ENCODE measurements at places on chromosomes 6 and 20.
A peak's percentile ranks its signal among the peaks of the same experiment; 100 is the strongest.

DNA sequence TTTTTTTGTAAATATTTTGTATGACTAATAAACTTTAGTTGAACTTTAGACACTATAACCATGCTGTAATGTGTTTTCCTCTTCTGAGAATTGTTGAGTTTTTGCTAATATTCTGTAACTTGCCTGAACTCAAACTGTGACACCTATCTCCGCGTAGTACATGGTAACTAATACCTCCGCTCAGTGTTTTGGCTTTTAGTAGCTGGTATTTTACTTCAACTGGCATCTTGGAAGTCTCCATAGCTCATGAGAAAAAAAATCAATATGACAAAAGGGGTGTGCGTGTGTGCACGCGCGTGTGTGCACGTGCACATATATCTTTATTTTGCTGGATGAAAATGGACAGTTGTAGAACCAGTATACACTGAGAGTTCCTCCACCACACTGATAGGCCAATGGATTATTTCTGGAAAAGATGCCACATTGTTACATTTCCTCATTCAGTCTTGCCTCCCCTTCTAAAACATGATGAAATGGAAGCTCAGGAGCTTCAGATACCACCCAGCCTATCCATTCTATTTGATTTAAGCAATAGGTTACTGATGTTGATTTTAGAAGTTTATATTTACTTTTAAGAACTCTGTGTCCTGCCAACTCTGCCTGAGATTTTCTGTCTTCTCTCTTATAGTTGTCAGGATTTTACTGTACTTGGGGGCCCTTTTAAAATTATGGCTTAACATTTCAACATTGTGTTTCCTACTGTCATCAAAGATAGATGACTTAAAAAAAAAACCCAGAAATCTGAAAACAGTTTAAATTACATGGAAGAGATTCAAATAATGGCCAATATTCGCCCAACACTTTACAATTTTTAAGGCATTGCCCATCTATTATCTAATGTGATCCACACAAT, 16.3 kb upstream of the ADGRG6 start:
- no peak for DNase-seq

DNA sequence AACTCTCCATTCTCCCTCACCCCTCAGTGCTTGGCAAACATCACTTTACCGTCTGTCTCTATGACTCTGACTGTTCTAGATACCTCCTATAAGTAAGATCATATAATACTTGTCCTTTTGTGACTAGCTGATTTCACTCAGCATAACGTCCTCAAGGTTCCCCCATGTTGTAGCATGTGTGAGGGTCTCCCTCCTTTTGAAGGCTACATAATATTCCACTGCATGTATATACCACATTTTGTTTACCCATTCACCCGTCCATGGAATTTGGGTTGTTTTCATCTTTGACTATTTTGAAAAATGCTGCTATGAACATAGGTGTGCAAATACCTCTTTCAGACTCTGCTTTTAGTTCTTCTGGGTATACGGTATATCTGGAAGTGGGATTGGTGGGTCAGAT, 28.3 kb downstream of the CTCFL start:
- no peak for DNase-seq

DNA sequence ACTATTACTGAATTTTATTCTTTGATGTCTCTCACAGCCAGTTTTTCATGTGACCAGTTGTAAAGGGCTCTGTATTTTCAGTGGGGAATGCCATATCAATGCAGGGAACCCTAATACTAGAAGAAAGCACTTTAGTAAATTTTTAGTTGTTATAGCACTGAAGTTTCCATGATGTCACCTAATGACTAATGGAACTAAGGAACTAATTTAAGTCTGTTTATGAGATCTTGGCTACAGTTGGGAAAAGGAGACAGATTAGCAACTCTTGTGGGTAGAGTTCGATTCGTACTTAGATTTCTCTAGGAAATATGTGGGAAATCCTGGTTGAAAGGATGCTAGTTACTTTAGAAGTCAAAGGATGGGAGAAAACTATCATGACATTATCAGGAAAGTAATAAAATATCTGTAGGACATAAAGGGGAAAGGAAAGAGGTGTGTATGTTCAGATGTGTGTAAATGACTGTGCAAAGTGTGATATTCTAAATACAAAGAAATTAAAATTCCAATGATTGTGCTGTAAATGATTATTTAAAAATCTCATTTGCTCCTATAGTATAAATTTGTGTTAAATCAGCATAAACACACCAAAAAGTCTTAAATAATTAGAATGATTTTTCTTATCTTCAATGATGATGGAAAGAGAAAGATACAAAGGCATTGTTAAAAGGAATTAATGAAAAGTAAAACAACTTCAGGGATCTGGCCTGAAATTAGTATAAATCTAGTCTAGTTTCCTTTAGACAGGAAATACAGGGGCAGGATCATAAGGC, 103.4 kb downstream of the LRRC1 start:
- DNase-seq: no peak

- no peak for DNase-seq
Measured at GRCh38 chr20:1308702-1309095, 20.2 kb downstream of the SDCBP2 start.

DNA sequence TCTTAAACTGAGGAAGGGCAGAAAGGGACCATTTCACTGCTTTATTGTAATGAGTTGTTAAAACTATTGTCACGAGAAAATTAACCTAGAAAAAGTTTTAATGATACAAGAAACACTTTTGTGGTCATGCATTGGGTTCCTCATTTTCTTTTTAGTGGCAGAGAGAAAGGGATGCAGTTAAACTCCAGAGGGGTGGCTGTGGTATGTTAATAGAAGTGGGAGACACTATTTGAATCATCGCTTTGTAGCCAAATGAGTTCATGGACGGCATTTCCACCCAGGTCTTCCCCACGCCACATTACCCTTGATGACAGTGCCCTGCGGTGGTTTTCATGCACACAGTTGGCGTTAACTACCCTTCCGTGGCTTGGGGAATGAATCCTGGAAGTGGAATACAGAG, 235.6 kb downstream of the PLCB1 start:
- DNase-seq: no peak

GRCh38 chr6:156408655-156409054, 368.5 kb upstream of the ARID1B start:
- no peak for DNase-seq

DNA sequence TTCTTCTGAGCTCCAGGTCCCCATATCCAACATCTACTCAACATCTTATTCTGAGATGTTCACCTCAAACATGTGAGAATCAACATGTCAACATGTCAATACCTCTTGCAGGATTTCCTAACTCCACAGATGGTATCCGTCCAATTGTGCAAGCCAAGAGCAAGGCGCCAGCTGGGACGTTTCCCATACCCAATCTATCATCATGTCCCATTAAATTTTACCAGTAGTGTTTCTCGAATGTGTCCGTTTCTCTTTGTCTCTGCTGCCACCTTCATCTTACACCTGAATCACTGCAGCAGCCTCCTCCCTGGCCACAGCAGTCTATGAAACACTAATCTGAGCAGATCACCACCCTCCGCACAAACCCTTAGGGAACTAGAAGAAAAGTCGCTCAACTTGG, 78.0 kb upstream of the RPS6KA2 start:
- DNase-seq: no peak

DNA sequence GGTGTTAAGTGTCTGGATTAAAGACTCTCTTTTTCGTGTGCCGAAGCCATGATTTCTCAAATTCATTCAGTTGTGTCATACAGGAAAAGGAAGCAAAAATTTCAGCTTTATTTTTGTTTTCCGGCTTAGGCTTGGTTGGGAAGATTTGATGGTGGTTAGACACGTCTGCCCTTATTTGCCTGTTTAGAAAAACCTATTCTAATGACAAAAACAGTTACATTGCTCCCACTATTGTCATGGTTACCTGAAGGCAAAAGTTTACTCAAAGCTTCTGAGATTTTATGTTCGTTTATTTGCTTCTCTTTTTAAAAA, 982 bp downstream of the DNAJC5 start:
- no peak for DNase-seq

- DNase-seq: no peak
Measured at GRCh38 chr20:38833154-38833856, 27.8 kb downstream of the PPP1R16B start.

GRCh38 chr6:149271348-149272340, 45.9 kb upstream of the TAB2 start:
- DNase-seq: peak; percentile 63

DNA sequence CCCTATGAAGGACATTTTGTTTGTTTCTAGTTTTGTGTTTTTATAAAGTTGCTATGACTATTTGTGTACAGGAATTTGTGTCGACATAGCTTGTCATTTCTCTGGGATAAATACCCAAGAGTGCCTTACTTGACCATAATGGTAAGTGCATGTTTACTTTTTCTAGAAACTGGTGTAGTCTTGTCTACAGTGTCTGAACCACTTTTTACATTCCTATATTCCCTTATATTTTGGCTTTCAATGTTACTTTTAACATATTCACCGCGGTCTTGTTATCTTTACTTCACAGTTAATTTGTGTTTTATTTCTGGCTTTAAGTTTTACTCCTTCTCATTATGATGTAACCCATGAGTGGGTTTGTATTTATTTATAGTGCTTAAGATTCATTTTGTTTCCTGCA, 444.4 kb upstream of the RGS17 start:
- DNase-seq: no peak

DNA sequence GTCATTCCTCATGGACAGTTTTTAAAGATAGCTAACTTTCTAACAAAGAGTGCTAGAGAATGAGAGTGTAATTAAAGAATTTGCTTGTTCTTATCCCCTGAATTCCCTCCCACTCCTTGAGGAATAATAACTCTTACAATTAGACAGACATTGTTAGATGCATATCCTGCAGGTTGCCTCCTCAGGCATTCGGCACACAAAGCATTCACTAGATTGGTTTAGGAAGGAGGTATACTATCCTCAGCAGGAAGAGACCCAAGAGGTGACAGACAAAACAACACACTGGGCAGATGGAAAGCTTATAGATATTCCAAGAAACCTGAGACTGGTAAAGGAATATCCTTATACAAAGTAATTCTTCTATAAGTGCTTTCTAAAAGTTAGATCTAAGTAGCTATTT, 109.1 kb upstream of the FAM184A start:
- DNase-seq: no peak
